ENCODE measurements at places on chromosomes 2 and 18.

GRCh38 chr18:49566217-49566770, 4.4 kb downstream of the LIPG start:
- DNase-seq: no peak

DNA sequence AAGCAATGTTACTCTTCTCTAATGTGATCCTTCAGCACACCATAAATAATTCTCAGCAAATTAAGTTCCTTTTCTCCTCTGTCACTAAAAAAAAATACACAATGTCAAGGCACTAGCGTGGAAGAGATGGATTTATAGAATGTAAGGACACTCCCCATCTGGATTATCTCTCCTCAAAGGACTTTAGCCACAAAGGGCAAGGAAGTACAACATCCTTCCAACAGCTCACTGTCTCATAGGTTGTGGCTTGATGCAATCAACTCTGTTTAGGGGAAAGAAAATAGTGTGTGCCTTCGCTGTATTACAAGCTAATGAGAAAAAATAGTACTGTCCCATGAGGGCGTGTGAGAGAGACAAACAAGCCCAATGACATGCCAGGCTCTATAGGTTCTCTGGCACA, 129.1 kb upstream of the DNMT3A start:
- no peak for DNase-seq

GRCh38 chr18:49704334-49704733, 109.0 kb downstream of the ACAA2 start:
- no peak for DNase-seq

DNA sequence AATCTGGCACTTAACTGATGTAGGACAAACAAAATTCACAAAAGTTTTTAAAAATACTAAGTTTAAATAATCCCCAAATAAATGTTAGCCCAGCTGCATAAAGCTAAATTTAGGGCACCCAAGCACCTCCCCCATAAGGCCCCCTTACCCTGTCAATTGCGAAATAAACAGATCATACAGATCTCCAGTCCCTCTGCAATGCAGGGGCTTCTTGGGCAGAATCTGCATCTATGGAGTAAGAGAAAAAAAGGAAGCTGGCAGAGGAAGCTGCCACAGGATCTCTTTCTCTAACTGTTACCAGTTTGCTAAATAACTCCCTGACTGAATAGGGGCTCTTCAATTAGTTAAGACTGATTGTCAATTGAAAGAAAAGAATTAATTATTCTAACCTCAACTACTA, 117.7 kb downstream of the MEMO1 start:
- no peak for DNase-seq

GRCh38 chr2:189685540-189686229, 11.2 kb downstream of the ANKAR start:
- DNase-seq: no peak

- no peak for DNase-seq
Measured at GRCh38 chr2:23521060-23521459, 136.1 kb downstream of the KLHL29 start.

DNA sequence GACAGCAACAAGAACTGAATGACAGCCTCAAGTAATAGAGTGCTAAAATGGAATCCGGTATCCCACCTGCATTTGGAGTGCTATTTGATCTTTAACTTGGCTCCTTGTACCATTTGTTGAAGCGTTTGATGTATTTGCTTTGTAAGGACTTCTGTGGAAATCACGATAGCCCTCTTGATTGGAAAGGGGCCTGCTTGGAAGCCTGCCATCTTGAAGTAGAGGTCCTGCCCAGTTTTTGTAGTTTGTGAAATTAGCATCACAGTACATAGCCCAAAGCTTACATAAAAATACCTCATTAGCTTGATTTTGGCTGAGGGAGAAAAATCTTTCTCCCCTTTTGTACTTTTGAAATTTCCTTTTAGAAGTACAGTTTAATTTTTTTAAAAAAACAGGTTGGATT, 2.7 kb downstream of the CDCA7 start:
- no peak for DNase-seq

- DNase-seq: no peak
Measured at GRCh38 chr2:238941262-238941792, 93.4 kb downstream of the TWIST2 start.

- DNase-seq: no peak
Measured at GRCh38 chr2:33723329-33723728, 124.2 kb upstream of the FAM98A start.

GRCh38 chr2:133287709-133288108, 280.6 kb downstream of the NCKAP5 start:
- DNase-seq: no peak

DNA sequence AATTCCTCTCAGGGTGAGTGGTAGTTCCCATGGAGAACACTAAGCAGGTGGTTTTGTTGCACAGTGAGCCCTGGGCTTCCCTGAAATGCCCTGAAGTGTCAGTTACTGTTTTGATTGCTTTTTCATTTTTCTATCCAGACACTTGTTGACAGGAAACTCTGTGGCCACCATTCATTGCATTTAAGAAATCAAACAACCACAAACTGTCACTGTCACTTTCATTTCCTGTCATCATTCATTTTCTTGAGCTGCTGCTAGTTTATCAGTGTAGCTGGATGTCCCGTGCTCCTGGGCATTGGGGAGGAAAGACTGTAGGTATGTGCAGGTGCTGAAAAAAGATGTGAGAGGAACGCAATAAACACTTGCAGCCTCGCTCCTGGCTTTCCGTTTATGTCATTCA, 891.6 kb upstream of the ZEB2 start:
- no peak for DNase-seq

DNA sequence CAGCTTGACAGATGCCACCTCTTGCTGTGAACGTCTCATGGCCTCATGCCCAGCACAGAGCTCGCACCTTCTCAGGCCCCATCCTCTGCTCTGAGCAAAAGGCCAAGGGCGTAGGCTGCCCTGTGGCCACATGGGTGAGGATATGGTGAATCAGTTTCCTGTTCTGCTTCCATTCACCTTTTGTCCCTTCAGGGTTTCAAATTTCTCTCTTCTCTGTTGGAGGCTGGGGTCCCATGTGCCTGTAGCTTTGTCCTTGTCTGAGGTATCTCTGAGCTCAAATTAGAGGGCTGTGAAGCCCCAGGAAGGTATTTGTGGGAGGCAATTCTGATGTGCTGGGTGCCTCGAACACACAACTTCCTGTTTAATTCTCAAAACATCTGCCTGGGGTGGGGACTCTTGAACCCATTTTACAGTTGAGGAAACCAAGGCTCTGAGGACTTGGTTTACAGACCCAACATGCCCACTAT, 29.0 kb downstream of the ZAP70 start:
- DNase-seq: no peak

DNA sequence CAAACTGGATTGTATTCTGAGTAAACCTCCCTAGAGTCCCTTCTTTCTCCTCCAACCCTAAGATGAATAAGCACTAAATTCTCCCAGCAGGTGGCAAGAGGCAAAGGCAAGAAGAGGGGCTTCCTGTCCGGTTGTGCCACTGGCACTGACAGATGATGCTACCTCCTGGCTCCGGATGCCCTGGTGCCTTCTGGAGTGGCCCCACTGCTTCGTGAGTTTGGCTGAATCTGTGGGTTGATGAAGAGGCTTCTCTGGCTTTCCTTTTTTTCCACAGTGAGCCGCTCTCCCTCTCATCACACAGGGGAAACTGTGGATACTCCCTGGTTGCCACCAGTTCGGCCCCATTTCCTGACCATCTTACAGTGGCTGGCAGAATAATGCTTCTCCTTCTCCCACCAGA, 404.7 kb downstream of the GALR1 start:
- DNase-seq: no peak

GRCh38 chr2:20327370-20327769, 23.3 kb downstream of the PUM2 start:
- no peak for DNase-seq

DNA sequence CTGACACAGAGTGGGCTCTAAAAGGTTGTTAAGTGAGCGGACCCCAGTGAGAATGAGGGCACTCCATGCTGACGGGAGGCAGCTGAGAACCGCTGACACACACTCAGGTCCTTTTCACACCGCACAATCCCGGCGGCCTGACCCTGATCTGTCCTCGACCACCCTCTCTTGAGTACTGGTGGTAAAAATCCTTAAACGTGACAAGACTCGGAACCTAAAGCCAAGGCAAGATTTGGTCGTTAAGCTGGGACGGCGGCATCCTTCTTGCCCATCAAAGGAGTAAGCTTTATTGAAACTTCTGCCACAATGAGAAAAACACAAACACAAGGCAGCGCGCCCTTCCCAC, 569 bp downstream of the TMX3 start:
- no peak for DNase-seq

- no peak for DNase-seq
Measured at GRCh38 chr2:206688990-206689389, 29.2 kb downstream of the DYTN start.

All from ecto neural progenitor cell (in vitro differentiated cells).